ENCODE measurements at places on chromosomes 12 and 14.

GRCh38 chr12:11596141-11596540 lies 53.3 kb upstream of the ETV6 start:
- no peak for DNase-seq

GRCh38 chr12:89020121-89020480 lies 332.2 kb downstream of the DUSP6 start:
- no peak for DNase-seq

GRCh38 chr14:68146818-68147217 lies 327.2 kb downstream of the RAD51B start:
- no peak for DNase-seq

DNA sequence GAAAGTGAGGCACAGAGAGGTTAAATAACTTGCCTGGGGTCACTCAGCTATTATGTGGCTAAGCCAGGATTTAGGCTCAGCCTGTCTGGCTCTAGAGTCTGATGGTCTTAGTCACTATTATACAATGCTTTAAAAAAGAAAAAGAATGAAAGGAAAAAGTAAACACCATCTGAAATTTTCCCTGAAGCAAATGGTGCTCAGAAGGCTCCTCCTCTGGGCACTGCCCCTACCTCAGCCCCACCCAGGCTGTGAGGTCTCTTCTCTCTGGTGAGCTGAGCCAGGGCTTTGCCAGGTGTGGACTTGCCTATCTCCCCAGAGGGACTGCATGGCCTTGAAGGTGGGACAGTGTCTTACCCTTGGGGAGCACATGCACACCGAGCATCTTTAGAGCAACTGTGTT lies 117.5 kb upstream of the DYRK2 start:
- DNase-seq: no peak

DNA sequence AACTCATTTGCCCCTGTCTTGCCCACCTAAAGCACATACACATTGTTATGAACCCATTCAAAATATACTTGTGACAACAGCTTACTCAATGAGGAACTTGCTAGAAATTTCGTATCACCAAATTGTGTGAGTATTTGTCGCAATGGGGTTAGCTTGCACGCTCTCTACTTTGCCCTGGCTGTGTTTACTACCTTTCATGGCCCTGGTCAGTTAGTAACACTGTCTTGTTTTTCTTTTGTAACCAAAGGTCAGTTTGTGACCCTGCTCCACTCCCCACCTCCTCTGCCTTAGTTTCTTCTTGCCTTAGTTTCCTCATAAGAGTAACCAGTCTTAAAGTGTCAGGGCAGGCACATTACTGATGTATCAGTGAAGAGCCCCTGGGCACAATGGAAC lies 205.8 kb upstream of the EEA1 start:
- DNase-seq: no peak

DNA sequence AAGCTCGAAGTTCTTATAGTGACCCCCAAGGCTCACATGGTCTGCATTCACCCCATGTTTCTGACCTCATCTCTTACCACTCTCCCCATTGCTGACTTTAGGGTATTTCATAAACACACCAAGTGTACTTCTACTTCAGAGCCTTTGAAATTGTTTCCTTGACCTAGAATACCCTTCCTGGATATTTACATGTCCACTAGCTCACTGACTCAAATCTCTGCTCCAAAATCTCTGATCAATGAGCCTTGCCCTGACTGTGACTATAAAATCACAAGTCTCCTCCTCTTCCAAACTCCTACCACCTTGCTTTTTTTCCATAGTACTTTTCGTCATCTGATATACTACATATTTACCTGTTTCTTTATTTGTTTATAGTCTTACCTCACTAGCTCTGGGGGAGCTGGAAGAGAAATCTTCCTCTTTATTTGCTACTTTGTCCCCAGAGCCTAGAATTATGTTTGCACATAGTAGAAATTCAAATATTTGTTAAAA lies 105.1 kb downstream of the RMST start:
- DNase-seq: no peak

GRCh38 chr14:105930572-105930971 lies 404.2 kb downstream of the TMEM121 start:
- DNase-seq: no peak

GRCh38 chr14:24613747-24614146 lies 4.3 kb upstream of the GZMH start:
- DNase-seq: no peak

DNA sequence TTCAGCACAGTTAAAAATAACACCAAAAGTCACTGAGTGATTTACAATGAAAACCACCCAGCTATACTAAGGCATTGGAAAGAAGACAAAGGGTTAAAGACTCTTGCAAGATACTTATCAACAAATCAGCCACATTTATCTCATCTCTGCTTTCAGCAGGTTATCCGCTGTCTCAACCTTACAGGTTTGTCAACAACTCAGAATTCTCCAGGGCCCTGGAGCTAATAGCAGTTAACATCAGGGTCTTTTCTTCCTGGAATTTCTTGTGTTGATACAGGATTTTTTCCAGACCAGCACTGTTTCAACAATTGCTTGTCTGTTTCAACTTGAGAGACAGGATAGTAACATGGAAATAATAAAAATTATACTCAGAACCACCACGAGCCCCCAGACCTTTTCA lies 3.5 kb downstream of the PKP2 start:
- DNase-seq: no peak

DNA sequence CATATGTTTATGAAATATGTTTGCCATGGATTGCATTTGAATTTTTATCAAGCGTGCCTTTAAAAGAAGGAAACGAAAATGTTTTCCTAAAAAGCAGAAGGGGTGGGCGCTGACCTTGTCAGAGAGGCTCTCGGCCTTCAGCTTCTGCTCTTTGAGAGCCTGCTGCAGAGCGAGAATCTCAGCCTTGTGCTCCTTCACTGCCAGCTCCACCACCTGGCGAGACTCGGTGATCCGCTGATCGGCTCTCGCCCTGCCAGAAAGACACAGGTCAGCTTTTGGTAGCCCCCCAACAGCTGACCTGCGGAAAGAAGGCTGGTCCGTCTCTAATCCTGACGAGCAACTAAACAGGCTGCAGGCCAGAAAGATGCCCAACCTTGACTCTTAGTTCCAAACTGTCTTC lies 62.4 kb downstream of the PRKAB1 start:
- no peak for DNase-seq

DNA sequence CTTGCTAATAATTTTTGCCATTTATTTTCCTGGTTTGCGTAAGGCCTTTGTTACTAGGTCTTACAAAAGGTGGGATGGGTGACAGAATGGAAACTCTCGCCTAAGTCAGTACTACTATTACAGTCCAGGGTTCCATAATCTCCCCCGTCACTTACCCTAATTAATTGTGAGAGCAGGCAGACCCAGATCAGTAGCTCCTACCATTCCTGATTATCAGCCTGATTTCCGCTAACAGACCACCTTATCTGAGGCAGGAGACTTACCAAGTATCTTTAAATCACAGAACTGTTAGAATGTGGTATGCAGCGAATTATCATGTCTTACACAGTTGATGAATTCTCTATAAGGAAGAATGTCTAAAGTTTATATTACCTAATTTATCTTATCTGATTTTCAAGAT lies 234.7 kb downstream of the FOXN3 start:
- no peak for DNase-seq

GRCh38 chr14:86420131-86420530 lies 890.2 kb downstream of the FLRT2 start:
- DNase-seq: no peak

DNA sequence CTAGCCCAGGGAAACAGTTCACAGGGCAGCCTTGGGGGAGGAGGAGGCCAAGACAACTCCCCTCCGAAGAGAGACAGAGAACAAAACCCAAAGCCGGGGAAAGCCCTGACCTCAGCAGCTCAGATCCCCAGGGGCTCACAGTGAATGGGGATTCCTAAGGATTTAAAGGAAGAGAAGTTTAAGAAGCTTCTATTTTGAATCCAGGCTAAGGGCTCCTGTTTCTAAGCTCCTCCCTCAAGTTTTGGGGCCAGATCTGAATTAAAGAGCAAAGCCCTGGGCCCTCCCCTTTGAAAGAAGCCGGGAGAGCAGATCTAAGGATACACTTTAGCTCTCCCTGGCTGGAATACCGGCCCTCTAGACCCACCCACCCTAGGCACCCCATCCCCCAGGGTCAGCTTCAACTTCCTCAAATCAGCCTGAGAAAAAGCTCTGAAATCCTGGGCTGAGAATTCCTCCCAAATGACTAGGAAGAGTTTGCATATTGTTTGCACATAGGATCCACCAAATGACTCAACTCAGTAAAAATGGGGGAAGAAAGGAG lies 3.9 kb downstream of the KDM2B start:
- no peak for DNase-seq

DNA sequence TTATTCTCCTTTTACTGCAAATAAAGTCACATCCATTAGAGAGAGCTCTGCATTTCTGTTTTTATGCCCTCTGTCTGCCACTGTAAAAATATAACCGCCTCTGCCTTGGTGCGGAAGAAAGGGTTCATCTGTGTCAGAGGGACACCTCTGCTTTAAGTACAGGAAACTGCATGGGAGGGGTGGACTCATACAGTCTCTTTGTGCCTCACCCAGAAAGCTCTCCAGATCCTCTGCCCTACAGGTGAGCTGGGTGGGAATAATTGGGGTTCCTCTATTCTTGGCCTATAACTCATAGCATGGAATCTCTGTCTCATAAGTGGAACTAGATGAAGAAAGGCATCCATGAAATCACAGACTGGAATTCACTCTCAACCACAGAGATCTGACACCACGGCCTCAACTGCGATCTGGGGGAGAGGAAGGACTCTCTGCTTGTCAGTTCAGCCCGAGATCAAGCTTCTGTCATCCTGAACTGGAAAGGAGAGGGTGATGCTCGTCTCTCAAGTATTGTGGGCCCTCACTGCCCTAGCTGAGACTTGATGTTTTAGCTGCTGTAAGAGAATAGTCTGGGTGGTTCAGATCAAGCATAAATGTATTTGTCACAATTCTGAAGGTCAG lies 702.3 kb downstream of the TMEM121 start:
- DNase-seq: peak; percentile 50

DNA sequence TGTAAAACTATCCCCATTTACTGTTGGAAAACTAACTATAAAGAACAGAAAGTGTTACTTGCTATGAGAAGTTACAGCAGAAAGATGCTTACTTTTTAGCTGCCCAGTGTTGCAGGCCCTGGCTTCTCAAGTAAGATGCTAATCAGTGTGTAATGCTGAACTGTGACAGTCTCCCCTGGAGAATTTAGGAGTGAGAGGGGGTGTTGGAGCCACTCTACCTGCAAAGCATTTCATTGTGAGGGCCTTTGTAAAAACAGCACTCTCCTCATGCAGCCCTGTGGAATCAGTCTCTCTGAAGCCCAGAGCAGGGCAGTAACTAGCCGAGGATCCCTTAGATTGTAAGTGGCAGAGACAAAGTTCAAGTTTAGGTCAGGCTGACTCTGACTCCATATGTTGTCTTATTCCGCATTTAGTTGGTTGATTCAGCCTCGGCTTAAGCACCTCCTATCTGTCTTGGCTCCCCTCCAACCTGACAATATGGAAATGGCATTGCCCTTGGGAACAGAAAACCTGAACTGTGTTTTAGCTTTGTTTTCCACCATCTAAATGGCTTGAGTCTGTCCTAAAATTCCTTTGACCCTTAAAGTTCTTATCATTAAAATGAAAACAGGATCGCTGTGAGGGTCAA lies 141.3 kb downstream of the PRKCH start:
- DNase-seq: no peak

GRCh38 chr14:100581228-100582145 lies 5.7 kb downstream of the BEGAIN start:
- DNase-seq: no peak

- DNase-seq: no peak
Observed at GRCh38 chr12:57739387-57739786, 845 bp upstream of the AGAP2 start.

GRCh38 chr12:51887476-51888315 lies at the start of gene ANKRD33:
TSS of gene ANKRD33 (plus strand) at chr12:51888103. CDS start at chr12:51888187, 84 bp downstream.
- no peak for DNase-seq

- DNase-seq: peak; percentile 52
Observed at GRCh38 chr14:93906341-93907329, 20.5 kb upstream of the FAM181A start.

DNA sequence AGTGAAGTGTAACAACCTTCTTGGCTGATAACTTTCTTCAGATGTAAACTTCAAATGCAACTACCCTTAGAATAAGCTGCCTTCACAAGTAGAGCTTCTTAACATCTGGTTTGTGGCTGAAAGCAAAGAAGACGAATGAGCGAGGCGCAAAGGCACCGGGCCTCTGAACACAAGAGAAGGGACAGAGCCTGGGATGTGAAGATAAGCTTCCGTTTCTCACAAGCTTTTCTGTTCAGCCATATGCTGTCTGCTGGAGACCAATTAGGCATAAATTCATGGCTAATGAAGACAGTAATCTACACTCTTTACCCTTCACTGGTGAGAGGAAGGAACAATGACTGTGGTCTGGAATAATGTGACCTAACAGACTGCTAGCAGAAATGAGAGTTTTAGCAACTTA lies 195.2 kb downstream of the ATXN7L3B start:
- DNase-seq: no peak

DNA sequence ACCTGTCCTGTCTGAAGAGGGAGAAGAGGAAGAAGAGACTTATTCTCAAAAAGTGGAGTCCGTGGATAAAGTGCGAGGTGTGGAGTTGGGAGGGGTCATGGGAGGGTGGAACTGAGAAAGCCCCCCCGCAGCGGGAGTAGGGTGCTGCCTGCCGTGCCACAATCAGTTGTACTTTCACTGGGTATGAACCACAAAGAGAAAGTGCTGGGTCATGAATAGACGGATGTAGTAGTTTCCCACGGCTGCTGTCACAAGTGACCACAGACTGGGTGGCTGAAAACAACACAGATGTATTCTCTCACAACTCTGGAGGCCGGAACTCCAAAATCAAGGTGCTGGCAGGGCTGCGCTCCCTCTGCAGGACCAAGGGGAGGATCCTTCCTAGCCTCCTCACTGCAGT lies 5.5 kb downstream of the DNAH10 start:
- DNase-seq: peak; percentile 23

- DNase-seq: no peak
Observed at GRCh38 chr14:77284466-77284865, 13.5 kb upstream of the NGB start.

GRCh38 chr12:1305791-1306500 lies 288.4 kb downstream of the FBXL14 start:
- no peak for DNase-seq

DNA sequence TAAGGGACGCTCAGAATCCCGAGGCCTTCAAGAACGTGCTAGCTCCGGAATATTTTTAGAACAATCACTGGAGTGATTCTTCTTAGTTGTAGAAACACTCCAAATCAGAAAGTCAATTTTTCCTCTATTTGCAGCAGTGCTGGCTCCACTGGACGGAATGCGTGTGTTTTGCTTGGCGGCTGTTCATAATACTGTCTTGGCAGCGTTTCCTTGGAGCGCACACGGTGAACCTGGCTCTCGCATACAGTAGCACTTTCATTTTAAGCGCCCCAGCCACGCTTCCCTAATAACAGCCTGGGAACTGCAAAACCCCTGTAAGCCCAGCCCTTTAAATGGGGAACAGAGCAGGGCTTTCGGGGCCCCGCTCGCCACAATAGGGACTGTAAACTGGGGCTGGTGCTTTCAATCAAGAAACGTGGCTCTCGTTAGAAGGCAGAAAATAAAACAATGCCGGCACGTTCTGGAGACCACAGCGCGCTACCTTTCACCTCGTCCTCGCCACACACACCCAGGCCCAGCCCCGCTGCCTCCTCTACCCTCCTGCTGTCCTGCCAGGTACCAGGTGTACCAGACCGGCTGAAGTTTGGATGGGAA lies 79.9 kb downstream of the BCL11B start:
- peak; percentile 43 for DNase-seq
